Stimulated activated CD4-positive, alpha-beta T cell treated with anti-CD3 and anti-CD28 coated beads, Interleukin-1b, Interleukin-23, amount 100 ng/mL, for 24 hours (primary cell): ENCODE measurements at places on chromosomes 13 and 19.
A peak's percentile ranks its signal among the peaks of the same experiment; 100 is the strongest.

GRCh38 chr19:17926044-17926443 is 6.8 kb upstream of the CCDC124 start:
- no peak for DNase-seq

- DNase-seq = no peak
Measured at GRCh38 chr13:23180711-23181110, at the start of gene SGCG. Gene SGCG, plus strand, starts transcription at chr13:23180979. Its CDS starts 22,716 bp downstream, at chr13:23203695.

GRCh38 chr13:93776936-93777335 is 550.3 kb downstream of the GPC6 start:
- DNase-seq = no peak

- no peak for DNase-seq
Measured at GRCh38 chr13:100460266-100460665, 128.3 kb downstream of the GGACT start.

- DNase-seq = peak; percentile 2
Measured at GRCh38 chr19:36528921-36529518, 949 bp upstream of the ZNF260 start.

DNA sequence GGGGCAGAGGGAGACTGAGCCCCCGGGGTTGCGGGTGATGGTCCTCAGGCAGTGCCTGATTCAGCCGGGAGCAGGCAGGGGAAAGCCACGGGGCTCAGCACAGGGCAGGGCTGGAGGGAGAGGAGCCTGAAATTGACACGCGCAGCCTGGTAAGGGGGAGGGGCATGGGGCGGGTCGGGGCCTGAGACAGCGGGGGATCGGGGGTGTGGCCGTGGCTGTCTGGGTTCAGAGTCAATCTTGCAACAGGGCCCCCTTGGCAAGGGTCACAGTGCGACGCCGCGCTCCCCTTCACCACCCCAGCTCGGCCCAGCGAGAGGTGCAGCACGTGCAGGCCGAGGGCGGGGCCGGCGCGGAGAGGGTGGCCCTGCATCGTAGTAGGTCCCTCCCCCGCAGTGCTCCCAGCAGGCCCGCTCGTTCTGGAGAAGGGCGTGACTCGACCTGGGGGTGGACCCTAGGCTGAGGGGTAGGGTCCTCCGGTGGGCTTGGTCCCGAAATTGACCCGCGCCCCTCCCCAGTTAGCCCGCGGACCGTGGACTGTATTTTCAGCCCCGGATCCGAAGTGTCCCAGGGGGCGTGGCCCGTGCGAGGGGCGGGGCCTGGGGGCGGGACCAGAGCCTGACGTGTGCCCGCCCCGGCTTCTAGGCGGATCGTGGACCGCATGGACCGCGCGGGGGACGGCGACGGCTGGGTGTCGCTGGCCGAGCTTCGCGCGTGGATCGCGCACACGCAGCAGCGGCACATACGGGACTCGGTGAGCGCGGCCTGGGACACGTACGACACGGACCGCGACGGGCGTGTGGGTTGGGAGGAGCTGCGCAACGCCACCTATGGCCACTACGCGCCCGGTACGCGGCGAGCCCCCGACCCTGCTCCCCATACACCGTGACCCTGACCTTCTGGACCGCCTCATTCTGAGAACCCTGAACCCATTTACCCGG is 6.0 kb downstream of the RCN3 start:
- DNase-seq = peak; percentile 81

DNA sequence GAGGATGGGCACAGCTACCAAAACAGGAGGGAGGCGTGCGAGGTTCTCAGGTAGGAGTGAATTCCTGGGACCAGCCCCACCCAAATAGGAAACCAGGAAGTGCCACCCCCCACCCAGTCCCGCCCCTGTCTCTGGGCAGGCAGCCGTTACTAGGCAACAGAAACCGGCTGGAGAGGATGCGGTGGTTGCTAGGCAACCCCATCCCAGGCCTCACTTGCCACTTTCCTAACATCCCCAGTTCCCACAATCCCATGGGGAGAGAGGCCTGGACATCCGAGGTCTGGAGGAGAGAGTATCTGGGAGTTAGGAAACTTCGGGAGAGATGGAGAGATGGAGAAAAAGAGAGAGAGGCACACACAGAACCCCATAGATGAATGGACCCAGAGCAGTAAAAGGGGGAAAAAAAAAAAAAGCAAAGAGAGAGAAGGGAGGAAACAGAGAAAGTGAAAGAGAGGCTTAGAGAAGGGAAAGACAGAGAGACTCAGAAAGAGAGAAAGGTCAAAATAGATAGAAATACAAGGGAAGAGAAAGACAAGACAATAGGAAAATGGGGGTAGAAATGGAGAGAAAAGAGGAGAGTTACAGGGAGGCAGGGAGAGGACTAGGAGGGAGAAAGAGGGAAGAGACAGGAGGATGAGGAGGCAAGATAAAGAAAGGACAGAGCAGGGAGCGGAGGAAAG is 3.8 kb downstream of the GRIK5 start:
- no peak for DNase-seq
